T-helper 1 cell (primary cell): ENCODE measurements at places on chromosomes 1 and 21.

GRCh38 chr1:84853741-84854721, 39.0 kb downstream of the LPAR3 start:
- no peak for DNase-seq

DNA sequence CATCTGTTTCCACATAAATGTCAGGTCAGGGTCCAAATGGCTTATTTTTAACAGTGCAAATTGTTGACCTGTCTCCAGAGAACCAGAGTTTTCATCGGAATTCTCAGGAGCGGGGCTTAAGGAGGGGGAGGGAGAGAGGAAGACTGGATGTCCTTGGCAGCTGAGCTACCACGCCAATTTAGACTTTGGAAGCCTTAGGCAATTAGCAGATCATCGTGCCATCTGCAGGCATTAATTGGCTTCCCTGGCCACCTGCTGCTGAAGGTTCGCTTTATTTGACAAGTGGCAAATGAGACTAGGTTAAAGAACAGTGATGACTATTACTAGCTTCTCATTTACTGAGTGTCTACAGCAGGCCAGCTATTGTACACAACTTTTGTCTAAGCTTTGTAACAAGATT, 43.7 kb downstream of the HLX start:
- DNase-seq = no peak

DNA sequence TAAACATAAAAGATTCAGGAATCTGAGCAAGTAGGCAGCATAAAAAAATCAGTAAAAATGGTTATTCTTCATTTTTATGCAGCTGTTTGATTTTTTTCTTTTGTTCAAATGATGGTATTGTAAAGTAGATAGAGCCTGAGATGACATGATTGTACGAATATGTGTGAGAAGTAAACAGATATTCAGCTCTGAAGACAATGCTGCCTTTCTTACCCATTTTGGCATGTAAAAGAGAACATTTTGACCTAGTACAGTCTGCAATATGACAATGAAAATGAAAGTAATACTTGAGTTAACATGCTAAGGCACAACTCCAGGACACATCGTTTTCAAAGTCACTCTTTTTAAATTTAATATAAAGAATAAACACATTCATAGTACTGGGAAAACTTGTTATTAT, 95.7 kb upstream of the NCAM2 start:
- no peak for DNase-seq

- DNase-seq = no peak
These were observed 239.5 kb upstream of the LRRC7 start for GRCh38 chr1:69328186-69328585.

DNA sequence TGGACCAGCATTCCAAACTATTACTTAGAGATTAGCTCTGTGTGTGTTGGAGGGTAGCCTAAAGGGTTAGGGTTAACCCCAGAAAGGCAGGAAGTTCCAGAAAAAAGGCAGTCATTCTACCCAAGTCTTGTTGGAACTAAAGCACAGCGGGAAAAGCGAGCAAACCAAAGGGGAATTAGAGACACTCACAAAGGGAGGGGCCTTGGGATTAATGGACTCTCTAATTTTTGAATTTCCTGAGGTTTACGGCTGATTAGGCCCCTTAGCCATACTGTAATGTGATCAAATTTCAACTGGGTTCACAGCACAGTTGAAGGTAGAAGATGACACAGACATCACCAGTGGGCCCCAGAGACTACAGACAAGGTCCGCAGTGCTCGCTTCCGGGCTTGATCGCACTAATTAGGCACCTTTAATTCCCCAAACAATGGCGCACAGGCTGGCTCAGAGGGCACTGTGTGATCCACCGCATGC, 28.3 kb downstream of the CAPZB start:
- DNase-seq = no peak

GRCh38 chr21:46148106-46148505, 7.3 kb downstream of the FTCD start:
- DNase-seq = no peak

DNA sequence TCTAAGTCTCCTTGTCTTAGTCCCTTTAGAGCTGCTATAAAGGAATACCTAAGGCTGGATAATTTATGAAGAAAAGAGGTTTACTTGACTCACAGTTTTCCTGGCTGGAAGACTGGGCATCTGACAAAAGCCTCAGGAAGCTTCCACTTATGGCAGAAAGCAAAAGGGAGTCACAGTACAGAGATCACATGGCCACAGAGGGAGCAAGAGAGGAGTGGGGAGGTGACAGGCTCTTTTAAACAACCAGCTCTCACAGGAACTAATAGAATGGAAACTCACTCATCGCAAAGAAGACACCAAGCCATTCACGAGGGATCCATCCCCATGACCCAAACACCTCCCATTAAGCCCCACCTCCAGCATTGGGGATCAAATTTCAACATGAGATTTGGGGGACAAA, 68.8 kb downstream of the DDAH1 start:
- no peak for DNase-seq

GRCh38 chr21:16004086-16004485, 274.3 kb downstream of the USP25 start:
- no peak for DNase-seq

- DNase-seq = no peak
These were observed 67.3 kb downstream of the RALGPS2 start for GRCh38 chr1:178792394-178792793.

DNA sequence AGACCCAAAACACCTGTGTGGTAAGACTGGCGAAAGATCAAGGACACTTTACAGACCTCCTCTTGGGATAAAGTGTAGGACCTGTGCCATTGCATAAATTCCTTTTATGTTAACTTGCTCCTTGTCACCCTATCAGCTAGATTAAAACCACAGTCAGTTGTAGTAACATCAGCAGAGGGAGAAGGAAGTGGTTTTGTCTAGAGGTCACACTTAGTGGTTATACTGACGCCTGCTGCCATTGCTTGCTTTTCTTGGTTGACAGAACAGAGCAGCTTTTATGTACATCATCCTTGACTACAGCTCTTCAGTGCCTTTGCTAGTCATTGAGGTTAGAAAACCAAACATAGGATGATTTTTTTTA, 101.4 kb downstream of the PBX1 start:
- DNase-seq = no peak

GRCh38 chr21:29504751-29505321, 206.1 kb downstream of the BACH1 start:
- no peak for DNase-seq

GRCh38 chr1:37069406-37069805, 35.1 kb upstream of the GRIK3 start:
- no peak for DNase-seq
